Fibroblast of skin of right biceps (primary cell): ENCODE measurements at places on chromosomes 16 and 17.

DNA sequence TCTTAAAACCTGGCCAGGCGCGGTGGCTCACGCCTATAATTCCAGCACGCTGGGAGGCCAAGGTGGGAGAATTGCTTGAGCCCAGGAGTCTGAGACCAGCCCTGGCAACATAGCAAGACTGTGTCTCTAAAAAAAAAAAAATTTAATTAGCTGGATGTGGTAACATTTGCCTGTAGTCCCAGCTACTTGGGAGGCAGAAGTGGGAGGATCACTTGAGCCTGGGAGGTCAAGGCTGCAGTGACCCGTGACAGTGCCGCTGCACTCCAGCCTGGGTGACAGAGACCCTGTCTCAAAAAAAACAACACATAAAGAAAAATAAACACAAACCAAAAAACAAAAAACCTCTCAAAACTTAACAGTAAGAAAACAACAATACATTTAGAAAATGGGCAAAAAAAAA is 106.3 kb downstream of the SMG6 start:
- DNase-seq: no peak

GRCh38 chr16:11224096-11224893 is 31.7 kb downstream of the SOCS1 start:
- DNase-seq: no peak

GRCh38 chr17:35809855-35810461 is 674 bp downstream of the TAF15 start:
- DNase-seq: no peak

GRCh38 chr17:27535975-27536374 is 79.7 kb downstream of the KSR1 start:
- DNase-seq: no peak

DNA sequence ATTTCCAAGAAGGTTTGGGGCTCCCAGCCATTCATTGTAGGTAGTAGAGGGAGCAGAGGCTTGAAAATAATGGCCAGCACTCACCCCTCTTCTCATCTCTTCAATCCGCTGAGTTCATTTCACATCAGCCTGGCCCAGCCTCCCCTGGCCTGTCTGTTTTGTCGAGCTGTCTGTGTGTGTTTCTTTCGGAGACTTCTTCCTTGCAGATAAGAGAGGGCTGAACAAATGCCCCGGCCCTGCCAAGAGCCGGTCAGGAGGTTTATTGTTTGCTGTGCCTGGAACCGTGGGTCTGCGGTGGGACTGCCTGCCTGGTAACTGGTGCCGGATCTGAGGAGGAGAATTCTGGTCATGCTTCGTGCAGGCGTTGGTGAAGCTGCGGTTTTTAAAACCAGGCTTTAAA is 3.4 kb downstream of the VPS4A start:
- DNase-seq: no peak
